ENCODE measurements at places on chromosomes 3 and 15.

DNA sequence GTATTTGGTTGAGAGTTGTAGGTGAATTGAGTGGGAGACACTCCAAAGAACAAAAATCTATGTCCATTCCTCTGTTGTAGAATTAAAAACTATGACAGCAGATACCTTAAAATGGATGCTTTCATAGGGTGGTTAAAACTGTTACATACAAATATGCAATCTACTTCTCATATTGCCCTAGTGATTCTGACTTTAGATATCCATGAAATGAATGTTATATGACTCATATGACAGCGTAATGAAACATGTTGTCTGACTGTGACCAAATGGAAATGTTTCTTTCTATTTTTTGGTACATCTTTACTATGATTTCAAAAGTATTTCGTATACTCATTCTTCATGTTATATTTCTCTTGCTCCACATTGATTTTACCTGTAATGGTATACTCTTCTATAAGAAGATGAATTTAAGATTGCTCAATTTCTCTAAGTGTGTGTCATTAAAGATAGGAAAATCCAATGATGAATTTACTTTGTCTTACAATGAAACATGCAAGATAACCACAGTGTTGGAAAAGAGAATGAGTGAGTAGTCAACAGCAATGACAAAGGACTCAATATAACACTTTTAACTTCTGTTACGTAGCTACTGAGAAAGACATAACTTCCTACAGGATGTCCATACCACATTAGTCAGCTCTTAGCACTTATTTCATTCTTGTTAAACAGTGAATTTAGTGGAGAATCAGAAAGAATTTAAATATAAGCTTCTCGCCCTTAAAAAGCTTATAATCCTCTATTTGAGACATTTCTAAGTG lies 79.3 kb upstream of the LSAMP start:
- peak; percentile 25 for DNase-seq

GRCh38 chr15:38843736-38844590 lies 279.3 kb upstream of the RASGRP1 start:
- peak; percentile 76 for DNase-seq

GRCh38 chr15:58538225-58538727 lies 106.5 kb downstream of the LIPC start:
- DNase-seq, result no peak

DNA sequence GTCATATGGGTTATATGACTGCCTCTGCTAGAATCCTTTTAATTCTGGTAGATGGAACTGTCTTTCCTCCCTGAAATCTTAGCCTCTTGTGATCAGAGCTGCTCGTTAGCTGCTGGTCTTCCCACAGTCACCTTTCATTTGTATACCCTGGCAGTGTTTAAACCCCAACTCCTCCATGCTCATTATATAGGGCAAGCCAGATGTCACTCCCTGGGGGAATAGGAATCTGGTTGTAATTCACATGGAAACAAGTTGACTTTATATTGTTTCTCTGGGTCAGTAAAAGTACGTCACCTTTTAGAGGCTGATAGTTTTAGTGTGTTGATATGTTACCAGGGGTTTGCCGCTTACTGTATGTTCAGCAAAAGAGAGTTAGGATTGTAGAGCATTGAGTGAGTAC lies 103.5 kb downstream of the ITPR1 start:
- no peak for DNase-seq

DNA sequence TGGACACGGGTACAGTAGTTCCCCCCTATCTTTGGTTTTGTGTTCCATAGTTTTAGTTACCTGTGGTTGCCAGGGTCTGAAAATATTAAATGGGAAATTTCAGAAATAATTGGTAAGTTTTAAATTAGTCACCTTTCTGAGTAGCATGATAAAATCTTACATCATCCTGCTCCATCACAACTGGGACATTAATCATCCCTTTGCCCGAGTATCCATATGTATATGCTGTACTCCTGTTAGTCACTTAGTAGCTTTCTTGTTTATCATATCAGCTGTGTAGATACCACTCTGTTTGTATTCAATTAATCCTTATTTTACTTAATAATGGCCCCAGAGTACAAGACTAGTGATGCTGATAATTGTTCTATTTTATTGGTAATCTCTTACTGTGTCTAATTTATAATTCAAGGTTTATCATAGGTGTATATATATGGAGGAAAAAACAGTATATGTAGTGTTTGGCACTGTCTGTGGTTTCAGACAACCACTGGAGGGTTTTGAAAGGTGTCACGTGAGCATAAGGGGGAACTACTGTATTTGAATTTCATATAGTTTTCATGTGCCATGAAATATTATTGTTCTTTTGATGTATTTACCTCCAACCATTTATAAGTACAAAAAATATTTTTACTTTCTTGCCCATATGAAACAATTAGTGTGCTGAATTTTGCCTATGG lies 41.4 kb downstream of the CTDSPL2 start:
- DNase-seq, result peak; percentile 64

- peak; percentile 91 for DNase-seq
Observed at GRCh38 chr3:136142592-136142991, 53.5 kb downstream of the MSL2 start.

DNA sequence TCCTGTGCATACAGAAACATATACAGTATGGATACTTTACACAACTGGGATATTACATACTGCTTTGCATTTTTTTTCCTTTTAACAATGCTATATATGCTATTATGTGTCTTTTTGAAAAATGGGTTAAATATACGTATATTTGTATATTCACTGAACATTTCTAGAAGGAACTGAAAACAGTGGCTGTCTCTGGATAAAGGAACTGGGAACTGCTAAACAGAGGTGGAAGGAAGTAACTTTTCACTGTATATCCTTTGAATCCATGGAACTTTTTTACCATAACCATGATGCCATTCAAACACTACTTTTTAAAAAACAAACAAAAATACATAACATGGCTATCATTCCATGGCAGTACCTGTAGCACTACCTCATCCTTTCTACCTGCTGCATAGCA lies 1.8 kb downstream of the MTFMT start:
- DNase-seq, result no peak
